ENCODE measurements at places on chromosomes 11 and 22.

DNA sequence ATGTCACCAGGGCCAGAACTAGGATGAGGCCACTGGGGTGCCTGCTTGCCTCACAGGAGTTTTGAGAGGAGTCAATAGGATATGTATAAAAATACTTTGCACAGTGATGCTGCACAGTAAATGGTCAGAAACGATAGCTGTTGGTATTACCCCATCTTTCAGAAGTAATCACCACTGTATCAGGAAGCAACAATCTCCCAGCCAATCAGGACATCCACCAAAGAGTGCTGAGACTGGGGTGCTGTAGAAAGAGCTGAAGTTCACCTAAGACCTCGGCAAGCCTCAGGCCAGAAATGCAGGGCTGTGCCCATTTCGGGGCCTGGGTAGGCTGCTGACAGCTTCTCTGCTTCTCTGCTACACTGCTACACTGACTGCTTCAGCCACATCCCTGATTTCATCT is 17.4 kb downstream of the LMO2 start:
- DNase-seq, result no peak

DNA sequence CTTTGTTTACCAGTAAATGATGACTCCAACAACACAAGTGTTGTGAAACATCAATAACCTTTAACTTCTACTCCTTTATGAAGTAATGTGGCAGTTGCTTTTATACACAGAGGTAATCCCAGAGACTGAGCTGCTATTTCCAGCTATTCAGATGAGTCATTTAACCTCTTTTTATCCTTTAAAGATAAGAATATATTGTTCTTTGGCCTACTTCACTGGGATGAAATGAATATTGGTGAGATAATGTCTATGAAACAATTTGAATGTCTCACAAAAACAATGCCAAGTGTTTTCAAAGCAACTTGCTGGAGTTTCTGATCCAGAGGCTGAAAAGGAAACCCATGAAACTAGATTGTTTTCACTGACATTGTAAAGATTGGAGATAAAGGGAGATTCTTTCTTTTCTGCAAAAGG is 564.4 kb upstream of the LUZP2 start:
- DNase-seq, result no peak

GRCh38 chr22:40044870-40045834 is 50.4 kb downstream of the FAM83F start:
- peak; percentile 69 for DNase-seq

GRCh38 chr11:111045874-111046273 is 199.7 kb upstream of the POU2AF2 start:
- no peak for DNase-seq

GRCh38 chr22:17921871-17922821 is 102.2 kb downstream of the MICAL3 start:
- no peak for DNase-seq

DNA sequence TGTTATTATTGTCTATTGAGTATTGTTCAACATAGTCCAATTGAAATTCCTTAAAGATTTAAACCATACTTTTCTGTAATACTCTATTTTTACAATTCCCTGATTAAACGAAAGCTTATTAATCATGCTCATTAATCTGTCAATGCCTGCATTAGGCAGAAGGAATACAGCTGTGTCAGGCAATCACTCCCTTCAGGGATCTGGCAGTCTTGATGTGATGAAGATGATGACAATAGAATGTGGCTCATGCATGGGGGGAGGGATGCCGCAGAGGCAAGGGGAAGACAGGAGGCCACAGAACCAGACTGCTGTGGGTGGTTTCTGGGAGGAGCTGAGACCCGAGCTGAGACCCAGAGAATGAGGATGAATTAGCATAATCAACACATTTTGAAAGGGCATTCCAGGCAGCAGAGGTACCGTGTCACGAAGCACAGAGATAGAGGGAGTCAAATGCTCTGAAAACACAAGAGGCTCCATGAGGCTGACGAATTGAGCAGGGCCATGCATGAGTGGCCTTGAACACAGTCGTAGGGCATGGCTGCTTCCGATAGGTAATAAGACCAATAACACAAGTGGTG is 1075.5 kb downstream of the OPCML start:
- no peak for DNase-seq

- no peak for DNase-seq
These were observed 349 bp downstream of the TSSC4 start for GRCh38 chr11:2400762-2401435.

DNA sequence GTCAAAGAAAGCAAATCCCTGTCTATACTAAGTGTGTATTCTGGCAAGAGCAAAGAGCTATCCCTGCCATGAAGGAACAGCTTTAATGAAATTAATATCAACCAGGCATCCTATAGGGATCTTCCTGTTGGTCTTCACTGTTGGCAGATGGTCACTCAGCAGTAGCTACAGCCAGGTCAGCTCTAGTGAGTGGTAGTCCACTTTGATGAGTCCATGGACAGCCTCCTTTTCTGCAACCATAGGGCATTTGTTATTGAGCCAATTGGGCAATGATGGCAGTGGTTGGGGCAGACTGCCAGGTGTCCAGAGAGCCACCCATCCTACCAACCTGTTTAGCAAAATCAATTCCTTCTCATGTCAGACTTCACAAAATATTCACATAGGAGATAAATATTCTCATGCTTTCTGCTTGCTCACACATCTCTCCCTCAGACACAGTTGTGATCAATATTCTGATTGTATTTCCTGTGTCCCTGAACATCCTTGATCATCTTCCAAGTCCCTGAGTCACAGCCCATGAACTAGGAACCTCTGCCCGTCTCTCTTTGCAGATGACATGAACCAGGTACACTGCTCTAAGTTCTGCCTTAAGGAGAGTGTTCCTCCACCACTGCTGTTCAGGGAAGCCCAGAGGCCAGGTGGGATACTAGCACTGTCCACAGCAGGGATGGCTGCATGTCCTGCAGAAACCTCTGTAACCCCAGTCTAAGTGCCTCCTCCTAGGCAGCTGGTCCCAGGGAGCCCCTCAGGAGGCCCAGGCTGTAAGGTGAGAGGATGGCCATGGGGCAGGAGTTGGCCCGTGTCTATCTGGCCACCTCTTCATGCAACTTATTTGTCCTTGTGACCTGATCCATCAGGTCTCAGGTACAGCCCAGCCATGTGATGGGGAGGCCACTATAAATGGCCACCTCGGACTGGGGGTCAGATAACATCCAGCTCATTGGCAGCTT is 74.2 kb upstream of the IGLL5 start:
- DNase-seq, result no peak

DNA sequence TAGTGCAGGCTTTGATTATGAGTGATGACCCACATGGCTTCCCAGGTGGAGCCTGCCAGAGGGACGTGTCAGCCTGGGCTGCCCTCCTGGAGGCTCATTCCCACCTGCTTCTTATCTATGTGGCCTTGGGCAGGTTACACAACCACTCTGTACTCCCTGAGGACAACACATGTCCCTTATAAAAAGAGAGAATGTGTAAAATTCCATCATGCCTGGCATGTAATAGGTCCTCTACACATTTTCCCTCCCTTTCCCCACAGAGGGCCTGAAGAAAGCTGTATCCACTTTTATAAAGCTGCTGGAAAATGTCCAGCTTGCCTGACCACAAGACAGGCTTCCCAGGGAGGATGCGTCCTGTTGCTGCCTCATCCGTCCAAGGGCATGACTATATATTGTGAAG is 55.0 kb upstream of the VSTM5 start:
- DNase-seq, result no peak

All from stimulated activated naive CD4-positive, alpha-beta T cell (primary cell).